NCI-H1105 treated with DMSO at 0.1 percent for 48 hours (cell line): ENCODE measurements at places on chromosomes 5 and 9.

DNA sequence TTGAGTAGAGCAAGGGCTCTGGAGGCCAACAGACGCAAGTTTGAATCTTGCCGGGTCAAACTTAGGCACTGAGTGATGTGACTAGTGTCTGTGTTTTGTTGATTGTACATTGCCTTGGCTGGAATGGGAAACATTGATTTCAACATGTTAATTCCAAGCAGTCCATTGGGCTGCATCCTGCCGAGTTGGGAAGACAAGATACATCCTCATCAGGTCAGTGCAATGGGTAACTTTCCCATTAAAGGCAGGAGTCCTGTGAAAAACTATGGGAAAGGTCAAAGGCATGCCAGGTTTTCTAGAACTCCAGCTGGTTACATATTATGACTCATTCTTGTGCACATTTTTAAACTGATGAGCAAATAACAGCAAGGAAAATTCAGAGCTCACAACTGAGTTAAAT lies 126.5 kb upstream of the ABCA1 start:
- DNase-seq = no peak

DNA sequence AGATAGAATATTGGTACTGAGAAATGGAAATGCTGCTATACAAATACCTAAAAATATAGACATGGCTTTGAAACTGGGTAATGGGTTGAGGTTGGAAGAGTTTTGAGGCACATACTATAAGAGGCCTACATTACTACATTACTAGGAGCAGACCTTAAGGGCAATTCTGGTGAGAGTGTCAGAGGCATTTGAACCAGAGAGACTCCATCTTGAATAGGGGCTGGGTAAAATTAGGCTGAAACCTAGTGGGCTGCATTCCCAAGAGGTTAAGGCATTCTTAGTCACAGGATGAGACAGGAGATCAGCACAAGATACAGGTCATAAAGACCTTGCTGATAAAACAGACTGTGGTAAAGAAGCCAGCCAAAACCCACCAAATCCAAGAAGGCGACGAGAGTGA lies 104.6 kb upstream of the ADRA1B start:
- no peak for DNase-seq

GRCh38 chr5:58911270-58911669 lies 328.4 kb downstream of the RAB3C start:
- DNase-seq = no peak

DNA sequence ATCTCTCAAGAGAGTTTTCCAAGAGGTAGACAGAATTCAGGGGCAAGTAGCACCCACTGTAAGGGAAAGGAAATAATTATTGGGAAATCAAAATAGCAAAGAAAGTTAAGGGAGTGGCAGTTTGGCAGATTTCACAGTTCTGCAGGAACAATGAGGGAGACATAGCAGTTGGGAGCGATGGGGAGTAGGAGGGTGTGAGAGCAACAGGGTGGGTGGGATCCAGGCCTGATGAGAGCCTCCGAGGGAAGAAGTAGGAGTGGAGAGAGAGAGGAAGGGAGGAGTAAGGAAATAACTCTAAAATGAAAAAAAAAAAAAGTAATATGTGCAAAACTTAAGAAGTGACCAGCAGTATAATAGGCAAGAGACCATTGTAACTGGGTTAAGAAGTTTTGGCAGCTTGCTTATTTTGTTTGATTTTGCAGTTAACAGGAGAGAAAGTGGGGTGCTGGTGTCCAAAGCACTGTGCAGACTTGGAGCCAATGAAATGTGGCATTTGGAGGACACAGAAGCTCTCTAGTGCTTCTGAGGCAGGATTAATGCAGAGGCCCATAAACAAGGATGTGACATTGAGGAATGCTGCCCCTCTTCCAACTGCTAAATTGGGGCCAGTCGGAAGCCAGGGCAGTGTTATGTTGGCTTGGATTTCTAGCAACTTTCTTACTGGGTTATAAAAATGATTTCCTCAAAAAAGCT lies 10.2 kb downstream of the TNFAIP8 start:
- no peak for DNase-seq

DNA sequence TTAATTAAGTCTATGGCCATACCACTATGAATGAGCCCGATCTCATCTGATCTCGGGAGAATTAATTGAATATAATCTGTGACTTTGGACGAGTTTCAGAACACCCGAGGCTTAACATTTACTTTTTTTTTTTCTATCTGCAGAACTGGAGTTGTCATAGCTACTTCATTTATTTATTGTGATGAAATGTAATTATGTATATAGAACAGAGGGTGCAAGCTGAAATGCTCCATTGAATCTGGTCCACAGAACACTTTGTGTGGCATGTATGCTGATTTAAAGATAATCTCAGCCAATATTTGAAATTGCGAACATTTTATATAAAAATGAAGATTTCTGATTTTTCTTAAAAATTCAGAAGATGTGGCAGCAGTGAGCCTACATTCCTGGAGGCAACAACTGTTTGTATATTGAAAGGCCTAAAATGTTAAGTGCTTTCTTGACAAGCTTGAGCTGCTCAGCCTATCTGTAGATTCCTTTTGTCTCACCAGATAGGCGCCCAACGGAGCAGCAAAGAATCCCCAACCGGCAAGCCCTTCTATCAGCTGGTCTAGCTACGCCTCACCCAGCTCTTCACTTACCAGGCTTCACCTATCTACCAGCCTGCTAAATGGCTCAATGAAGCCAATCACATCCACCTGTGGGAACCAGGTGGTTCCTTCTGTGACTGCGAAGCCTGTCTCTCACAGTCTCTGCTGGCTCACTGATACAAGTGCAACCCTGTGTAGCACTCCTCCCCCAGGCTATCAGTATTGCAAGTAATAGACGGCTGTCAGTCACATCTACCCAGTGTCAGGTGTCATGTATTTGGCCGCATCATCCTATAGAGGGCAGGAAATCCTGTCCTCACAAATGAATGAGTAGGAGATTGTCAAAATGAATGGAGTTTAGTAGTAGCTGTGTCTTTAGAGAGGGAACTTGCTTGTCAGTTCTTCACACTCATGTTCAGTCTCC lies 170.6 kb upstream of the MRPS30 start:
- DNase-seq = no peak

- no peak for DNase-seq
Observed at GRCh38 chr5:59496524-59497134, 396.9 kb downstream of the PDE4D start.

- no peak for DNase-seq
Observed at GRCh38 chr5:133796186-133796585, 172.2 kb downstream of the C5orf15 start.

- DNase-seq = peak; percentile 16
Observed at GRCh38 chr5:147748590-147748989, 33.9 kb downstream of the JAKMIP2 start.

DNA sequence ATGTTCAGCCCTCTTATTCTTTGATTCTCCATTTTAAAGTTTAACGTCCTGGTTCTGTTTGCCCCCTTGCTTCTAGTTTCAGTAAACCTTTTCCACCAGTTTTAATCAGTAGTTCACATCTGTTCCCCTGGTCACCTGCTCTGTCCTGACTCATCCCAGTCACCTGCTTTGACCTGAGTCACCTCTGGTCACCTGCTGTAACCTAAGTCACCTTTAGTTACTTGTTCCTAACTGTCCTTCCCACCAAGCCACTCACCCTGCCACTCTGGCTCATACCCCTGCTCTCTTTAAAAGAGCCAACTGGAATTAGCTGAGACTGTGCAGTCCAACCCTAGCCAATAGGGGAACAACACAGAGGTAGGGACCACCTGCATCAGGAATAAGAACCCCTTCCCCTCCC lies 43.0 kb downstream of the SEMA6A start:
- DNase-seq = no peak

DNA sequence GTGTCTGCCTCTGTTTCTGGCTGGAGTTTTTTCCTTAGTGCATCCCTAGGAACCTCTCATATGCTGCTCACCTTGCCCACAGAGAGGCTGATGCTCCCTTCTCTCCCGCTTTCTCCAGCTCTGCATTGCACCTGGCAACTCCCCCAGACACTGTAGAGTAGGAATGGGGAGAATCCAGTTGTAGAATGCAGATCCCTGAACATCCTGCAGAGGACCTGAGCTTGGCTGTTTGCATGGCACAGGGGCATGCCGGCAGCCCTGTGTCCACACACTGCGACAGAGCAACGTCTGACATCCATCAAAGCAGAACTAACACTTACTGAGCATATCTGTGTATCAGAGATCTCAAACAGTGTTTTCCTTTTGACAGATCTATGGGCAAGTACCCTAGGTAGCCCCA lies 19.9 kb downstream of the IDNK start:
- DNase-seq = no peak

GRCh38 chr5:134840811-134841210 lies 5.0 kb upstream of the C5orf24 start:
- no peak for DNase-seq

DNA sequence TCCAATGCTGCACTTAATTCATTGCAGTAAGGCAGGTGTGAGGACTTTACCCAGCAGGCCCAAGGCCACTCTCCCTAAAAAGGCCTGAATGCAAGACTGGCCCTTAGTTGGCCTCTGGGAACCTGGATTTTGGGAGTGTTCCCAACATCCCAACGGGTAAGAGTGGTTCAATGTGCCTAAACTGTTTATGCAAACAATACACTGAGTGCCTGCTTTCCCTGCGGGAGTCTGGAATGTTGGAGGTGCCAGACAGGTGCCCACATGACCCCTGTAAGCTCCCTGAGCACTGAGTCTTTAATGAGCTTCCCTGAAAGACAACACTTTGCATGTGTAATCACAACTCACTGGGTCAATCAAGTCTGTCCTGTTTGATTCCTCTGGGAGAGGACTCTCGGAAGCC lies 37.4 kb downstream of the NSUN2 start:
- no peak for DNase-seq

GRCh38 chr5:7391814-7392692 lies 3.9 kb upstream of the ADCY2 start:
- DNase-seq = peak; percentile 44

DNA sequence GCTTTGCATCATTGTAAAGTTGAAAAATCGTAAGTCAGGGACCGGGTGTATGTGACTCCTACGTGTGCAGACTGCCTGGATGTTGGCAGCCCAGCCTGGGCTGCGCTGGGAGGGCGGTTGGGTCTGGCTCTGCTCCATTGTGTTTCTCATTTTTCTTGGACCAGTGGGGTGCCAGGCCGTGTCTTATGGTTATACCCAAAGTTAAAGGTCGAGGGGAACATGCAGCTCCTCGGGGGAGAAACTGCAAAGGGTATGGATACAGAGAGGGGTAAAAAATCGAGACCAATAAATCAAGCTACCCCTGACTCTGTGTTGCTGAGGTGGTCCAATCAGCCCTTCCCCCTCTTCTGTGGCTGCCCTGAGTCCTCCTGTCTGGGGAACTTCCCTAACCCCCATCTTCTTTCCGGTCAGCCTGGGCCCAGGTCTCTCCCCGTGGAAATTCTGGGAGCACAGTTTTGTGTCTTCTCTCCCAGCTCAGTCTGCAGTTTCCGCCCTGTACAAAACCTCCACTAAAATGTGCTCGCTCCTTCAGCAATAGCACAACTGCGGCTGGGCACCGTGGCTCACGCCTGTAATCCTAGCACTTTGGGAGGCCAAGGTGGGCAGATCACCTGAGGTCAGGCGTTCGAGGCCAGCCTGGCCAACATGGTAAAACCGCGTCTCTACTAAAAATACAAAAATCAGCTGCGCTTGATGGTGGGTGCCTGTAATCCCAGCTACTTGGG lies 34.1 kb upstream of the UNC5A start:
- no peak for DNase-seq

GRCh38 chr5:55231029-55231918 lies 2.1 kb downstream of the CCNO start:
- DNase-seq = peak; percentile 40

DNA sequence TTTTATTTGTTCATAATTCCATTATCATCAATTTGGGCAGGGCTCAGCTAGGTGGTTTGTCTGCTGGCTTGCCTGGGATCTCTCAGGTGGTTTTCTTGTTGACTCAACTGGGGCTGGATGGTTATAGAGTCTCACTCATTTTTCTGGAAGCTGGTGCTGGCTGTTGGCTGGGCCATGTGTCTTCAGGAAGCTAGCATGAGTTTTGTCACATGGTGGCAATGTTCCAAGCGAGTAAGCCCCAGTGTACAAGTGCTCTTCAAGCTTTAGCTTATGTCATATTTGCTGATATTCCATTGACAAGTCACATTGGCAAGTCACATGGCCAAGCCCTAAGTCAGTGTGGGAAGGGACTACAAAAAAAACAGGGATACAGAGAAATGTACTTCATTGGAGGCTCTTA lies 2.3 kb upstream of the RASEF start:
- DNase-seq = no peak

DNA sequence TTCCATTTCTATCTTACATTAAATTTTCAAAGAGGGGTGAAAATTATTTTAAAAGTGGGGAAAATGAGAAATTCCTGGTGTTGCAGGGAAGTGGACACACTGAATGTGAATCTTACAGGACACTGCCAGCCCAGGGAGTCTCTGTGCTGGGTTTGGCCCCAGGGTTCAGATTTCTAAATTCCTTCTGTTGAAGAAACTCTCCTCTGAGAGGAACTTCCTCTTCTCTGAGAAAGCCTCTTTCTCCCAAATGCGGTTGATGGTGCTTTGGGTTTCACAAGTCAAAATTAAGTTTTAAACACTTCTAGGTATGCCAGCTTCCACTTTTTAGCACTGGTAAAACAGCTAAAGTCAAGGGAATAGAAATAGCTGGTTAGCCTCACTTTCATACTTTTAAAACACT lies 317.9 kb upstream of the ITGA1 start:
- DNase-seq = no peak

DNA sequence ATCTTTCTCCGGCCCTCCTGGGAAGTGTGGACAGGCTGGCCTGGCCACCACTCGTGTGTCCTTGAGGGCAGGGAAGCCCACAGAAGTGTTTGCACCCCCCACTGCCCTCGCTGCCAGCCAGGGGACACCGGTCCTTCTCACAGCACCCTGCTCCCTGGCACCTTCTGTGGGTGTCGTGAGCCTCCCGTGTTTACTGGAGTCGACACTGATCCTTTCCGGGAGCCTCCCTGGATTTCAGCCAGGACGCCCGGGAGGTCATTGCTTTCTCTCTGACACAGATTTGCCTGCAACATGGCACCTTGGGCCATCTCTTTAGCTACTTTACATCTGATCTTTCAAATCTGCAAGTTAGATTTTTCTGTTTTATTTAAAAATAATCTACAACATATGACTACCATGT lies 120.4 kb upstream of the CACNA1B start:
- no peak for DNase-seq

DNA sequence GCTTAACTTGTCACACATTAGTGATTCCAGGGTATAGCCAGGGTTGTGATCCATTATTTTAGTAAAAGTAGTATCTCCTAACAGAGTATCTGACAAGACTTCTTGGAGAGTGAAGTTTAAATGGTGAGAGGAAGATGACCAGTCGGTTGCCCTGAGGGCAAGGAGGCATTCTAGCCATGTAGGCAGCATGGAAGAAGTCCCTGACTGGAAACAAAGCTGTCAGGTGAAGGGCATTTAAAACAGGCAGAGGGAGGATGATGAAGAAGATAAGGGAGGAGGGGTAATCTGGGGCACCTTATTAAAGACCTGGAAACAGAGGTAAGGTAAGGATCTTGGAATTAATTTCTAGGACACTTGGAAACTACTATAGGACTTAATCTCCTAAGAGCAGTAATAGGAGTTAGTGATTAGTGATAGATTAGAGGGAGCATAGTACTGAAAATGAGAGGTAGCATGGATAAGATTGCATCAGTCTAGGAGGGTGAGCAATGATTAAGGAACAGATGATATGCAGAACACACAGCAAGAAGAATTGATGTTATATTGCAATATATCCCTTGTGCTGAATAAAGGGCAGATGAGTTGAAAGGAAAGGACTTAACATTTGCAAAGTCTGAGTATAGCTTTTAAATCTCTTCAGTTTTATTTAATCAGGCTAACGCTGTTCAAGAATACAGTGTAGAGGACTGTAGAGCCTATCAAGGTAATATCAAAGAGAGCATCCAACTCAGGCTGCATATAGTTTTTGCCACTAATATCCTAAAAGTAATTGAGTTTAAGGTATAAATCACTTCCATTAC lies 9.6 kb downstream of the KIF2A start:
- DNase-seq = no peak

GRCh38 chr5:145280214-145280613 lies 554.9 kb downstream of the PRELID2 start:
- no peak for DNase-seq
